Tongue (tissue), 3 donors: ENCODE measurements at places on chromosomes 11 and 22.

GRCh38 chr11:125140233-125140632 lies 24.3 kb upstream of the PKNOX2 start:
- DNase-seq = peak; percentile 48

GRCh38 chr11:32469791-32470190 lies 34.5 kb upstream of the WT1 start:
- DNase-seq = no peak

DNA sequence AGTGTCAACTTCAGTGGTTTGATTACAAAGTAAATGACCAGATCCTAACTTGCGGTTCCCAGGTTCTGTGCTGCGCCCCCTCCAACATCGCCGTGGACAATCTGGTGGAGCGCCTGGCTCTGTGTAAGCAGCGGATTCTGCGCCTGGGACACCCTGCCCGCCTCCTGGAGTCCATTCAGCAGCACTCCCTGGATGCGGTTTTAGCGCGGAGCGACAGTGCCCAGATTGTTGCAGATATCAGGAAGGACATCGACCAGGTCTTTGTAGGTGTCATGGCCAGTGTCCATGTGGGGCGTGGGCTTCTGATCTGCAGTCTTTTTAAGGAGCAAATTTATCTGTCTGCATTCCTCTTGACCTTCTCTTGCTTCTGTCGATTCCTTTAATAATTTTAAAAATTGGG lies 11.1 kb downstream of the IGHMBP2 start:
- no peak for DNase-seq

DNA sequence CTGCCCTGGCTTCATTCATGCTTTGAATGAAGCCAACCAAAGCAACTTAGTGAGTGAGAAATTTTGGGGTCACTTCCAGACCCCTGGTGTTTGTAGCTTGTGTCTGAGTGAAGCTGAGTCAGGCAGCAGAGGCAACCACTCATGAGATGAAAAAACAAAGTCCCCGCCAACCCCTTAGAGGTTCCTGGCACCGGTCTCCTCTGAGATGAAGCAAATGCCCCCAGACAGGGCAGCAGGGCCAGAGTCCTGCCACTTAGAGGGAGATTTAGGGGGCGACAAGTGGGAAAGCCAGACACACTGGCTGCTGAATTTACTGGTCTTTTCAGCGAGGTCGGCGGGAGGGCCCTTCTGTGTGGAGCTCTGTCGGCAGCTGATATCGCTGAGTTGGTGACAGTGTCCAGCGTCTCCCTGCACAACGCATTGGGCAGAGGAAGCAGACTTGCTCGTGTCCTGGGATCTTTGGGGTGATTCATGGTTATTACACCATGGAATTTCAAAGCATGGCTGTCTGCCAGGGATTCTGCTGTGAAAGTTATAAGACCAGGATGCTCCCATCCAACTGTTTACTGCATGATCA lies 482.6 kb downstream of the MIAT start:
- peak; percentile 37 for DNase-seq

DNA sequence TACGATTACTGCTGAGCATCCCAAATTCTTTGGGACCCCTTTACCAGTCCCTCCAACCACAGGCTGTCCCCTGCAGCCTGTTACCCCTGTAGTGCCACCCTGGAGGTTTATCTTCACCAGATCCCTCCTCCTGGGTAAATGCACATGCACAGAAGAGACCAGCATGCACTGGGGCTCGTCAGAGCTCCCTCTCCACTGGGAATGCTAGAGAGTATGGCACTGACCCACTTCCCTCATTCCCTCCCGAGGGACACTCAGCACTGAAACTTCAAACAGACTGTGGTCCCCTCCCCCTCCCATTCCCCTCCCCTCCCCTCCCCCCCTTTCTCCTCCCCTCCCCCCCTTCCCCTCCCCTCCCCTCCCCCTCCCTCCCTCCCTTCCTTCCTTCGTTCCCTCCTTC lies 49.1 kb downstream of the C11orf91 start:
- no peak for DNase-seq

DNA sequence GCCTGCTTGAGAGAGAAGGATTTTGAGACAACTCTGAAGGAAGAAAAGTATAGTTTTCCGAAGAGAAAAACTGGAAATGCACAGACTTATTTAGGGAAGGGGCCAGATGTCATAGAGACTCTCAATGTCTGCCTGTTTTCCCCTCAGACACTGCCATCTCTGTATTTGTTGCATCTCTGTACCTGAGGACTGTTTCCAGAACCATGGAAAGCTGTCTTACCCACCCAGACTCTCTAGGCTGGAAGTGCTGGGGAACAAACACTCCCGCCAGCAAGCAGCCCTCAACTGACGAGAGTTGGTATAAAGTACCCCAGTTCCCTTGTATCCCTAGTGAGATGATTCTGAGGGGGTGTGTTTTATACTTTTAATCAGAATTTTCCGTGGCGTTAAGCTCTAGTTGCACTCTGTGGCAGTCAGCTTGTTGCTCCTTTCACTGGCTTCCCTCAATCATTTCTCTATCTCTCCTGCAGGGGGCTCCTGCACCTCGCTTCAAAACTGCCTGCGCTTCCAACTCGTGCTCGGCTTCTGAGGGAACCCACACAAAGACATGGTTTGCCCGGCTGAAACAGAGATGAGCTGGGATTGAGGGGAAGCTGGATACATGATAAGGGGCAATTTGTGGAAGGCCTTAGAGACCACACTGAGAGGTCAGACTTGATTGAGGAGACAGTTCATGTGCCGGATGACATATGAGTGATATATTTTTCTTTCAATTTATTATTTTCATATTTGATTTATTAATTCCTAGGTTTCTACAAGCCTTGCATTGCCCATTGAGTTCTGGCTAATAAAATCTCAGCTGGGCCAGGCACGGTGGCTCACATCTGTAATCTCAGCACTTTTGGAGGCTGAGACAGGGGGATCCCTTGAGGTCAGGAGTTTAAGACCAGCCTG lies 36.9 kb upstream of the CLPB start:
- peak; percentile 88 for DNase-seq

DNA sequence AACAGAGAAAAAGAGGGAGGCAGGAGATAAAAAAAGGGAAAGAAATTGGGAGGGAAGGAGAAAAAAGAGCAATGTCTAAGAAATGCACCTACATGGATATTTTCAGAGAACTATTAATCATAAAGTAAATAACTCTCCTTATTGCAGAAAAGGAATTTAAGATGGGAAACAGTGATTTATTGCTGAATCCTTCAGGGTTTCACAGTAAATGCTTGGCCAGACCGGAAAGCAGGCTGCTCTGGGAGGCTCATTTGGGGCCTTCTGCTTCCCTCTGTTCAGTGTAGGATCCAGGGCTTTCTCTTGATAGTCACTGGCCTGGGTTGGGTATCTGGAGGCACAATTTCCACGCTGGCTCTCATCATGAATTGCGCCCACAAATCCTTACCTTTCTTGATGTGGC lies 324.3 kb upstream of the SORL1-AS1 start:
- no peak for DNase-seq

- DNase-seq = no peak
These were observed 1.8 kb downstream of the PGGHG start for GRCh38 chr11:290621-291231.

- no peak for DNase-seq
These were observed 34.1 kb upstream of the TLCD5 start for GRCh38 chr11:120290956-120291355.

DNA sequence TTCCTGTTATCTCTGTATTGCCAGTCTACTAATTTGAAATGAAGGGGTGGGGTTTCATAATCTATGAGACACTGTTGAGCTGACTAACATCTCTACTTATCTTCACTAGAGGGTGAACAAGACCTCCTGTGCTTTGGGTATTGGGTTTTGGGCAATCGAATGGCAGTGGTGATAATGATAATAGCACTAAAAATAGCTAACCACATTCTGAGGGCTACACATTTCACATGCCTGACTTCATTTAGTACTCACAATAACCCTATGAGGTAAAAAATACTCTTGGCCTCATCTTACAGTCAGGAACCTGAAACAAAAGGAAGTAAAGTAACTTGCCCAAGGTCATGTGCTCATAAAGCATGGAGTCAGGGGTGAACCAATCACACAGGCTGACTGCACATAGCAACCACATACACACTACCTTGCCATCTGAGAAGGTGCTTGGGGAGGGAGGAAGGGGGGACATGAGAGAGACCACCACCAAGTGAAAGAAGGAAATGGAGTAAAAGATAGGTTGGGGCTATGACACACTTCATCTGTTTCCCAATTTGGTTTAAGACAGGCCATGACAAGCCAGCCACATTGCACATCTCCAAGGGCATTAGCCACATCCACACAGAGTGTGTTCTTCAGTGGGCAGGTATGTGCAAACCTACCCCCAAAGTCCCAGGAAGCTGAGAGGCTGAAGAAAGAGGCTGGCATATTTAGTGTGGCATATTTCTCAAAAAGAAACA lies 387.6 kb upstream of the DDI1 start:
- no peak for DNase-seq

- no peak for DNase-seq
These were observed 6.2 kb downstream of the RAB3IL1 start for GRCh38 chr11:61911128-61911700.

DNA sequence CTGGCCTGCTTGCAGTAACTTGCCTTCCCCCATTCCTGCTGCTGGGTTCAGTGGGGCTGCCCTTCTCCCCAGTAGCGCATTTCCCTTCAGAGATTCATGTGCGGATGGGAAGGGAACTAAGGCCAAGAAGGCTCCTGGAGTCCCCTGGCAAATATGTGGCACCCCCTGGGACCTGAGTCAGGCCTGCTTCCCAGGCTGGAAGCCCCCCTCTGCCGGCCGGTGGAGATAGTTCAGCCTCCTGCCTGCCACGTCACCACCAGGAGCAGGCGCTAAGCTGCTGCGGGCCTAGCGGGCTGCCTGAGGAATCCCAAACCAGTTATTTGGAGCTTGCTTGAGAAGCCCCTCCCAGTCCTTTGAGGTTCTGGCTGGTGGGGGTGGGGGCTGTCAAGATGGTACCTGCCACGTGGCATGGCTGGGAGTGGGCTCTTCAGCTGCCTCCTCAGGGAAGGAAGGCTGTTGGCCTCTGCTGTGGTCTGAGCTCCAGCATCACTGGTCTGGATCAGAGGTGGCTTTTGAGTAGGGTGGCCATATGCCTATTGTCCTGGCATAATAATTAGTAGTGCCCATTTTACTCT lies 2.0 kb downstream of the SERPINH1 start:
- DNase-seq = peak; percentile 89

- DNase-seq = no peak
These were observed 49.4 kb upstream of the ADA2 start for GRCh38 chr22:17268501-17269223.

DNA sequence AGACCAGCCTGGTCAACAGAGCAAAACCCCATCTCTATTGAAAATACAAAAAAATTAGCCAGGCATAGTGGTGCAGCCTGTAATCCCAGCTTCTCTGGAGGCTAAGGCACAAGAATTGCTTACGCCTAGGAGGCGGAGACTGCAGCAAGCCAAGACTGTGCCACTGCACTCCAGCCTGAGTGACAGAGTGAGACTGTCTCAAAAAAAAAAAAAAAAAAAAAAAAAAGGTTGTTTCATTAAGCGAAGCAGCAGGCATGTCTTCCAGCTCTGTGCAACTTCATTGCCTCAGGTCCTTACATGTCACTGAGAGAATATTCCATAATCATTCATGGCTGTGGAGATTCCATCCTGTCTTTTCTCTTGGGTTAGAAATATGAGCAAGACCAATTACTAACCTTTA lies 16.9 kb downstream of the GAB2 start:
- DNase-seq = no peak

DNA sequence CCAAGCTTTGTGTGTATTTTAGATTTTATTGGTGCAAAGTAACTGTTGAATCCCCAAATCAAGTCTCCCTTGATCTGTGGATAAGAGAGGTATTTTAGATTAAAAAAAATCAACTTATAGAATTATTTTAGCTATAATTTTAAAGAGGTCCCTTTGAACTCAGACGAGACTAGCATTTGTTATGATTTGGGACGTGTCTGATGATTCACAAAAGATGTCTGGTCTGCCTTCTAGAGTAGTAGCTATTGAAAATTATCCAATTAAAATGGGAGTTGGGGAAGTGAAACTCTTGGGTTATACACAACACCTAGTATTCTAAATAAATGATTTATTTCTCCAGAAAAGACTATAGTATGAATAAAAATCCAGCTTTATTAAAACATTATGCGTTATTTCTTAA lies 227.9 kb upstream of the GRIA4 start:
- DNase-seq = no peak

- DNase-seq = no peak
These were observed 5.8 kb downstream of the ADORA2A start for GRCh38 chr22:24433001-24433827.

DNA sequence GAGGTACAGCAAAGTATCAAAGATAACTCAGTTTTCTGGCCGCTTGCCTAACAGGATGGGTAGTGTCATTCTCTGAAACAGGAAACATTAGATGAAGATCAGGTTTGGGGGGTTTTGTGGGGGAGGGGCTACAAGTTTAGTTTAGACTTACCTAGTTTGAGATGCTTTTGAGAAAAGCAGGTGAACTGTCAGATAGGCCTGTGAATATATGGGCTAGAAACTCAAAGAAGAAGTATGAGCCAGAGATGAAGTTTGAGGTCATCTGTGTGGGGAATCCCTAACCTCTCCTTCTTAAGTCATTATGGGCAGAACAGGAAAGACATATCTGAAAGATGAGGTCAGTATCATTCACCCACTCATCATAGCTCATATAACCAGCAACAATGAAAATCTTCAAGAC lies 11.9 kb downstream of the HOATZ start:
- no peak for DNase-seq

GRCh38 chr11:75631086-75631730 lies 37.6 kb downstream of the MAP6 start:
- DNase-seq = no peak

- no peak for DNase-seq
These were observed 78.0 kb downstream of the MYEOV start for GRCh38 chr11:69371731-69372588.

- DNase-seq = no peak
These were observed 6.7 kb downstream of the CPT1B start for GRCh38 chr22:50571264-50572175.

DNA sequence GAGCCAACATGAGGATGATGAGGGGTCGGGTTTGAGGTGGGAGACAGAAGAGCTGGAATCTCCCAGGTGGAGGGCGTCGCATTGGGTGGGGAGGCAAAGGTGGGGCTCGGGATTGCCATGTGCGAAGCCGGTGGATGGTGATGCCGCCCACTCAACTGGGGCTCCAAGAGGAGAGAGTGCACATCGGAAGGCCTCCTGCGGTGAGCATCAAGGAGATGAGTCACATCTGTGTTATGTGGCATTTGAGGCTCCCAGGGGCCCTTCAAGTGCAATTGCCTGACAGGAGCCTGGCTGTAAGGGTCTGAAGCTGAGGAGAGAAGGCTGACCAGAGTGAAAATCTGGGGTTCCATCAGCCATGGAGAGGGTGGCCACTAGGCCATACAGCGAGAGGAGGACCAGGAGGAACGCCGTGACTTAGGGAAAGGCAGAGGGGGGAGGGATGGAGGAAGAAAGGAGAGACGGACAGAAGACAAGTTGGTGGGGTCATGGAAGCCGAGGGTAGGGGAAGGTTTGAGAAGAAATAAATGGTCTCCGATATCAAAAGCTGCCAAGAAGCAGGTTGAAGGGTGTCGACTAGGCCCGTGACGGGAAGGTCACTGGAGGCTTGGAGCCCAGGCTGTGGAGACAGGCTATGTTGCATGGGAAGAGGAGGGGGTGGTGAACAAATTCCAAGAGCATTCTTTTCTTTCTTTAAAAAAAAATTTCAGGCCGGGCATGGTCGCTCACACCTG lies 21.3 kb downstream of the RASD2 start:
- no peak for DNase-seq

GRCh38 chr11:76978239-76978638 lies 56.0 kb upstream of the B3GNT6 start:
- no peak for DNase-seq
